GM04504 (cell line): ENCODE measurements at places on chromosomes 7 and 10.

DNA sequence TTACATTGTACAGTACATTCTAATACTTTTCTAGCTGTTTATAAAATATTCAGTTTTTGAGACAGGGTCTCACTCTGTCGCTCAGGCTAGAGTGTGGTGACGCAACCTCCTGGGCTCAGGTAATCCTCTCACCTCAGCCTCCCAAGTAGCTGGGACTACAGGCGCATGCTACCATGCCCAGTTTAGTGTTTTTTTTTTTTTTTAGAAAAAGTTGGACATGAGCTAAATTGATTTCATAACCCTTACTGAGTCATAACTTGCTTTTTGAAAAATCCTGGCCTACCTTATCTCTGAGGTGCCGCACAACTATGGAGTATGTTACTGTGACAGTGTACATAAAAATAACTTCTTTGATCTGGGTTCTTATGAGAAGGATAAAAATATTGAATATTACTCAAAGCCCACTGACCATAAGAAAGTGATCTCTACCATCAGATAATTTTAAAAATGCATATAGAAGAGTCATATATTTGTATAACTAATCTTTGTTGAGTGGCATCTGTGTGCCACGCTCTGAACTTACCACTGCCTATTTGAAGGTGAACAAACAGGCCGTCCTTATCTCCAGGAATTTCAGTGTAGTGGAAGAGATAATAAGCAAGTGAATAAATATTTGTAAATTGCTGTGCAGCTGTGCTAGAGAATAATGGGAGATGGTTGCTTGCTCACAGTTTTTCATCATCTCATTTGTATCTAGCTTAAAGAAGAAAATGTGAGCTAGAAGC, 73.2 kb downstream of the PPP1R9A start:
- no peak for DNase-seq

- no peak for DNase-seq
Observed at GRCh38 chr10:131997366-131998049, 15.8 kb upstream of the BNIP3 start.

DNA sequence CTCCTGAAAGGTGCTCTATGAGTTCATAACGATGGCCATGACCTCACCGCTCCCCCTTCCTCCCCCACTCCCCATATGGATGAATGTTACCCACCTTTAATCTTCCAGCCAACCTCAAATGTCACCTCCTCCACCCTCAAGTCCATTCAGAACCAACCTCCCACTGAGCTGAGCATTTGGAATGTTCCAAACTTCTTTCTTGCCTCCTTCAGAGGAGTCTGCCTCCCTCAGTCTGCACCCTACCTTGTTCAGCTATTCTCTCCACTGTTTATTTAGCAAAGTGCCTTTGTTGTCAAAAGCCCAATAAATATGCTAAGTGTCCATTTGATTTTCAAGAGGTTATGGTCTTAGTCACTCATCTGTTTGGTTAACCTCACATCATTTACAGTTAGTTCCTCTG, 22.9 kb upstream of the MTPAP start:
- DNase-seq = no peak

DNA sequence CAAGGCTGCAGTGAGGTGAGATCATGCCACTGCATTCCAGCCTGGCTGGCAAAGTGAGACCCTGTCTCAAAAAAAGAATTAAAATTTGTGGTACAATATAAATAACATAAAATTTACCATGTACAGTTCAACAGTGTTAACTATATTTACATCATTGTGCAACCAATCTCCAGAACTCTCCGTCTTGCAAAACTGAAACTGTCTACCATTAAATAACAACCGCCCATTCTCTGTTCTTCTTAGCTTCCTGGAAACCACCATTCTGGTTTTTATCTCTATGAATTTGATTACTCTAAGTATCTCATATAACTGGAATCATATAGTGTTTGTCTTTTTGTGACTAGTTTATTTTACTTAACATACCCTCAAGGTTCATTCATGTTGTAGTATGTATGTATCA, 167.6 kb downstream of the AUTS2 start:
- DNase-seq = no peak

GRCh38 chr10:18414061-18414460, 237.3 kb downstream of the NSUN6 start:
- no peak for DNase-seq

DNA sequence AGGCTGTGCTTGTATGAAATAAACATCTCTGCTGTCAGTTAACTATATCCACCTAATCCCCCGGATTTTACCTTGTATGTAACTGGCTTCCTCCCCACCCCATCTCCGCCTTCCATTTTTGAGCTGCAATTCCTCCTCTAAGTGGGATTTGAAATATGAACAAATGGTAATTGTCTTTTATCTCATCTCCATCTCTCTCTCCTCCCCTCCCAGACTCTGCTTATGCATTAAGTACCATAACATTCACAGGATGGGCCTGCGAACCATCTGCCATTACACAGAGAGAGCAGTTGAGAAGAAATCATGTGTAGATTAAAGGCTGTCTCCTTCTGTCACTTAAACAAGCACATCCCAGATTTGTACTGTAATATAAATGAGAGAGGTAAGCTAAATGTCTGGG, 1169.9 kb downstream of the TYW1 start:
- DNase-seq = no peak

DNA sequence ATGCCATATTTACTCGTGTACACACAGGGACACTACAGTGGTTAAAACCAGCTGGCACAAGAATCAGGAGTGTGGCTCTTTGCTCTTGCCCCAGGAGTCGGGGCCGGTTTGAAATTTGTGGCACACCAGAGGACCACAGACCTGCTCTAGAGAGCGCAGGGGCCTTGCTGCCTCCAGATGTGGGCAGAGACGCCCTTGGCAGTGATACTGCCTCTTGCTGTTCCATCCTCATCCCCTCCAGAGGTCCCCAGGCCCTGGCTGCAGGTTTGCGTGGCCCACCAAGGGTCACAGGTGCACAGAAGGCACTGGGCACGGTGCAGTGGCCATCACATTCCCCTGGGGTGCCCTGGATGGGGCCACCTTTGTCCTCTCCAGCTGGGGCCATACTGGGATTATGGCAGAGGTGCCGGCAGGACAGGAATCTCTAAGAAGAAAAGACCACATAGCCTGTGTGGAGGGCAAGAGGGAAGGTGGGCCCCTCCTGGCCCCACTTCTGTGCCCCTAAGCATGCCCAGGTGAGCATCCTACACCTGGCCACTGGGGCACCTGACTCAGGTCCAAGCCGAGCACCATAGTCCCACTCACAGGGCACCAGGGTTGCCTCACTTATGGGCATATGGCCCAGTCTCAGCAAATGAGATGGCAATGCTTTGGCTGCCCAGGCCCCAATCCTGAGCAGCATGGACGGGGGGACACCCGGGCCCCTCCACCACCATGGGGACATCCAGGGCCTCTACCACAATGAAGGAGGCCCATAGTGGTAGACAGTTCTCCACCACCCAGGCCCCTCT, 45.6 kb downstream of the FOXL3 start:
- no peak for DNase-seq

DNA sequence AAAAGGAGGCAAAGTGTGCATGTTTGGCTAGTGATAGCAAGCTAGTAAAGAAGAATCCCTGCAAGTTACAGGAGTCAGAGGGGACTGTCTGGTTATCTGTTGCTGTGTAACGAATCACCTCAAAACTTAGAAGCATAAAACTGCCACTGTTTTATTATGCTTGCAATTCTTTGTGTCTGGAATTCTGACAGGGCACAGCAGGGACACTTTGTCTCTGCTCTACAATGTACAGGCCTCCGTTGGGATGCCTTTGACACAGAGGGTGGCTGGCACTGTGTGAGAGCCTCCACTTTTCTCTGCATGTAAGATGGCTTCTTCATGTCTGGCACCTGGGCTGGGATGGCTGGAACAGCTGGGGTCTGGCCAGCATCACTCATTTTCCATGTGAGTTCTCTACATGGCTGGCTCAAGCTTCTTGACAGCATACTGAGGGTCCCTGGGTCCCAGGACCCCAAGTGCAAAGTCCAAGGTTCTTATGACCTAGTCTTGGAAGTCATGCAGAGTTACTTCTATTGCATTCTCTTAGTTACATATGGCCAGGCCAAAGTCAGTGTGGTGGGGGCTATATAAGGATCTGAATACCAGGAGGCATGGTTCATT, 276.9 kb downstream of the RPS24 start:
- DNase-seq = no peak

GRCh38 chr7:44471436-44471835, 19.0 kb downstream of the NUDCD3 start:
- no peak for DNase-seq

DNA sequence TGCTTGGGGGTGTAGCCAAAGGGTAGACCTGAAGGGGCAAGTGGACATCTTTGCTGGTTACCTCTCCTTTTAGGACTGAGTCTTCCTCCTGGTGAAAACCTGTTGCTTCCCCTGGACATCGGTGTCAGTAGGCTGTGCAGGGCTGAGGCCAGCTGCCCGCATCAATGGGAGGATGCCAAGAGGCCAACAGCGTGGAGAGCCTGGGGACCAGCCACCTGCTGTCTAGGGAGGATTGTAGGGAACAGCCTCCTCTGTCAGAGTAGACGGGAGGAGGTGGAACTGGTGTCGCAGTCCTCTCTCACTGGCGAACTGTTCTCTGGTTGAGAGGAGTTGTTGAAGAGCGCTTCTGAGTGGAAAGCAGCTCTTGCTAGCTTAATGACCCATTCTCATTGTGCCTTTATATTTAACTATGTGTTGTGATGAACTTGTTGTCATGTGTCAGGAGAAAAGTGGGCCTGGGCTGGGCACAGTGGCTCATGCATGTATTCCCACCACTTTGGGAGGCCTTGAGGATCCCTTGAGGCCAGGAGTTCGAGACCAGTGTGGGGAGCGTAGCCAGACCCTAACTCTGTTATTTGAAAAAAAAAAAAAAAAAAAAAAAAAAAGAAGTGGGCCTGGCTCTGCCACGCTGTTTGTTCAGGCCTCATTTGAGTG, 1.8 kb downstream of the SUFU start:
- DNase-seq = no peak

GRCh38 chr10:79928028-79928583, 20.8 kb downstream of the SFTPD start:
- no peak for DNase-seq

DNA sequence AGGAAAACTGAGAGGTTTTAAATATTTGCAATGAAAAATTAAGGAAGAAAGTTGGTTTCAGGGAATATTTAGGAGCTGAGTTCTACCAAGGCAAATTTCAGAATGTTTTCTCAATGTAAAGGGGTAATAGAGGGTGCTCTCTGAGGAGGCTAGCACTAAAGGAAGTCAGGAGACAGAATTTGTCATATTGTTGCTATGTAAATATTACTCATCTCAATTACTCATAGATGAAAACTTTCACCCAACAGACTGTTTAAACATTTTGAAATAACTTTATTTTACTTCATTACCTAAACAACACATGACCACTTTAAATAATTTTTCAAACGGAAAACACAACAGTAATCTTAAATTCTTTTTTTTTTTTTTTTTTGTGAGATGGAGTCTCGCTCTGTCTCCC, 274.8 kb upstream of the NRG3 start:
- DNase-seq = no peak

GRCh38 chr7:158596309-158596708, 8.7 kb upstream of the PTPRN2 start:
- no peak for DNase-seq

GRCh38 chr7:18306696-18307095, 188.9 kb upstream of the HDAC9 start:
- DNase-seq = no peak

DNA sequence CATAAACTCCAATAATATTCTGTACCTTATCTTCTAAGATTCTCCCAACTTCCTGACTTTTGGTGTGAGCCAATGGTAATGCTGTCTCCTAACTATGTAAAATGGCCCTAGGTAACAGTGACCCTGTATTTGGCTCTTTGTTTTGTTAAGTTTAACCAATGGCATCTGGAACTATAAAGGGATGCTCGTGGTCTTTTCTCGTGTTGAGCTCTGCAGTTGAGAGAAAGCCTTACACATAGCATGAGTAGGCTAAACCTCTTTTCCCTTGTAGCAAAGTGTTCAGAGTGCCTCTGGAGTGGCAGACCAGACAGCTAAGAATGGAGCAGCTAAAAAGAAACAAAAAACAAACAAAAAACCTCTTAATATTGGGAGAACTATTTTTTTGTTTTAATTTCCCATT, 5.2 kb downstream of the TES start:
- DNase-seq = no peak

- DNase-seq = no peak
Observed at GRCh38 chr7:40327873-40328272, 193.1 kb downstream of the SUGCT start.

DNA sequence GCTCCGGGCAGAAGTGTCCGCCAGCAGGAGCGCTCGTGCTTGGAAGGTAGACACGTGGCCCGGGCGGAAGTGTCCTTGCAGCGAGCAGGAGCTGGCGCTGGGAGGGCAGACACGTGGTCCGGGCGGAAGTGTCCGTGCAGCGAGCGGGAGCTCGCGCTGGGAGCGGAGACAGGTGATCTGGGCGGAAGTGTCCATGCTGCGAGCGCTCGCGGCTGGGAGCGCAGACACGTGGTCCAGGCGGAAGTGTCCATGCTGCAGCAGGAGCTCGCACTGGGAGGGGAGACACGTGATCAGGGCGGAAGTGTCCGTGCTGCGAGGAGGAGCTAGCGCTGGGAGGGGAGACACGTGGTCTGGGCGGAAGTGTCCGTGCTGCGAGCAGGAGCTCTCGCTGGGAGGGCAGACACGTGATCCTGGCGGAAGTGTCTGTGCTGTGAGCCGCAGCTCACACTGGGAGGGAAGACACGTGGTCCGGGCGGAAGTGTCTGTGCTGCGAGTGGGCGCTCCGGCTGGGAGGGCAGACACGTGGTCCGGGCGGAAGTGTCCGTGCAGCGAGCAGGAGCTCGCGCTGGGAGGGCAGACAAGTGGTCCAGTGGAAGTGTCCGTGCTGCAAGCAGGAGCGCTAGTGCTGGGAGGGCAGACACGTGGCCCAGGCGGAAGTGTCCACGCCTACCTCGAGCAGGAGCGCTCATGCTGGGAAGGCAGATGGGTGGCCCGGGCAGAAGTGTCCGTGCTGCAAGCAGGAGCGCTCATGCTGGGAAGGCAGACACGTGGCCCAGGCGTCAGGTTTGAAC, 41.1 kb upstream of the PRKAR1B start:
- DNase-seq = no peak

DNA sequence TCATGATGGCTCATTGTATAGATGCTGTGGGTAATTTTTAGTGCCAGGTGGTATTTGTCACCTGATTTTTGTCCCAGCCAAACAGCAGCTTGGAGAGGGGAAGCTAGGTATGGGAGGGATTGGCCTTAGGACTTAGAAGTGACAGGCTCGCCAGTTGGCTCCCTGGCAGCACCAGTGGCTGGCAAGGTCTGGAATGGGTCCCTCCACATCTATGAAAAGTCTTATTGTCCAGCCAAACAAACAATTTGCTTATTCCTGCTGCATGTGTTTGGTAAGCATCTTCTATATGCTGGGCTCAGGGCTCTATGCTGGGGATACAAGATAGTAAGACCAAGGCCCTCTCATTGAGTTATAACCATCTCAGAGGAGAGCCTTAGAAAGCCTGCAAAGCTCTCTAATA, 42.5 kb downstream of the SORCS3 start:
- no peak for DNase-seq
